ENCODE measurements at places on chromosomes 11 and 22. TPM values are rescaled to one million over a fixed set of nuclear protein-coding genes. Genes with fewer than 3 reads are reported as not detected.

Gene CLMP
- 199 TPM for total RNA-seq

Gene PHLDA2
- 6.8 TPM for total RNA-seq

Gene RRAS2
- total RNA-seq = 72.7 TPM

Gene OR10D3
- total RNA-seq = not detected

Gene TP53AIP1
- total RNA-seq = 0.10 TPM

Gene CTTN
- total RNA-seq = 232 TPM

Gene LARGE2
- total RNA-seq = not detected

Gene ROM1
- total RNA-seq = 6.7 TPM

Gene ATF4
- 574 TPM for total RNA-seq

Gene KCNK4
- not detected for total RNA-seq

Gene HMOX1
- 87.0 TPM for total RNA-seq

Gene PARVG
- 23.0 TPM for total RNA-seq

Gene MRGPRX4
- total RNA-seq = not detected
